ENCODE measurements at places on chromosomes 2 and 18. TPM values are rescaled to one million over a fixed set of nuclear protein-coding genes. Genes with fewer than 3 reads are reported as not detected.

HIBCH gene
- 53.9 TPM for total RNA-seq

NYAP2 gene
- 0.14 TPM for total RNA-seq

LAMA1 gene
- 2.3 TPM for total RNA-seq

WNT10A gene
- total RNA-seq = not detected

G6PC2 gene
- total RNA-seq = not detected

KLHL29 gene
- 4.8 TPM for total RNA-seq

DPYSL5 gene
- total RNA-seq = 1.8 TPM

C2orf66 gene
- total RNA-seq = not detected

MLPH gene
- 3.2 TPM for total RNA-seq

HOXD3 gene
- total RNA-seq = 61.2 TPM

DNA sequence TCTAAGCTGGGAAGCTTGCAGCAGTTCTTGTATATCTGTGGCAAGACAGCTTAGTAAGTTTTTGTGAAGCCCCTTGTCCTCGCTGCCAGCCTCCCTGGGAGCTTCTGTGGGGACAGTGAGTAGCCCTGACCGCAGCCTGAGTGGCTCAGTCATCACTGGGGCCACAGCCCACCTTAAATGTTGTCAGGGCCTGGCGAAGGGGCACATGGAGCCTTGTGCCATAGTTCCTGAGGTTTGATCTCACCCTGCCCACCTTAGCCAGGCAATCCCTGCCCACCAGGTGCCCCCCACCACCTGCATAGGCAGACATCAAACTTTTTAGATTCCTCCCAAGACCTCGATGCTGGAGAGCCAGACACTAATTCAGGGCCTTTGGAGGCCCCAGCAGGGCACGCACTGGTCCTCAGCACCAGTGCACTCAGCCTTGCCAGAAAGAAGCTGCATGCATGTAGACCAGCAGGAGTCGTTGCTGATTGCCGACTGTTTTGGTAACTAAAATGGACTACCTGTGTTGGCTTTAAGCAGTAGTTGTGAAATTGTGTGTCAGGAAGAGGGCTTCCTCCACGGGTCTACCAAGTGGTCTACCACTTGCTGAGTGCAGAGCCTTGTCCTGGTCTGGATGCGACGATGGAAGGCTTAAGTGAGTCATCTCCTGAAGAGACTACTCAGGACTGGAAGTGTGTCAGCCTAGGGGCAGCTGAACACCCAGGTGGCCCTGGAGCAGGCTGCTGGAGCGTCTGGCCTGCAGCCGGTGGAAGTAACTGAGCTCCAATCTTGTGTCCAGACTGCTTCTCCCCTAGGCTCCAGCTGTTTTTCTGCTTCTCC, 233.1 kb downstream of the SEPTIN10 start:
- H3K27me3 ChIP-seq = no peaks in the 10 kb centered on the region
- peak; percentile 6 for DNase-seq
- H3K4me3 ChIP-seq = no peak overlapping the region
- no peaks in the 10 kb centered on the region for H3K4me1 ChIP-seq
- no peak overlapping the region for H3K27ac ChIP-seq
- no peaks in the 10 kb centered on the region for H3K36me3 ChIP-seq

GRCh38 chr18:11818486-11819203, 32.6 kb upstream of the CHMP1B start:
- no peak for DNase-seq
- no peaks in the 10 kb centered on the region for H3K27me3 ChIP-seq
- H3K36me3 ChIP-seq = no peaks in the 10 kb centered on the region
- no peak overlapping the region for H3K4me3 ChIP-seq
- no peaks in the 10 kb centered on the region for H3K4me1 ChIP-seq

GRCh38 chr2:38386377-38386776, 9.3 kb upstream of the ATL2 start:
- H3K36me3 ChIP-seq = no peaks in the 10 kb centered on the region
- H3K4me3 ChIP-seq = no peak overlapping the region
- no peaks in the 10 kb centered on the region for H3K4me1 ChIP-seq

DNA sequence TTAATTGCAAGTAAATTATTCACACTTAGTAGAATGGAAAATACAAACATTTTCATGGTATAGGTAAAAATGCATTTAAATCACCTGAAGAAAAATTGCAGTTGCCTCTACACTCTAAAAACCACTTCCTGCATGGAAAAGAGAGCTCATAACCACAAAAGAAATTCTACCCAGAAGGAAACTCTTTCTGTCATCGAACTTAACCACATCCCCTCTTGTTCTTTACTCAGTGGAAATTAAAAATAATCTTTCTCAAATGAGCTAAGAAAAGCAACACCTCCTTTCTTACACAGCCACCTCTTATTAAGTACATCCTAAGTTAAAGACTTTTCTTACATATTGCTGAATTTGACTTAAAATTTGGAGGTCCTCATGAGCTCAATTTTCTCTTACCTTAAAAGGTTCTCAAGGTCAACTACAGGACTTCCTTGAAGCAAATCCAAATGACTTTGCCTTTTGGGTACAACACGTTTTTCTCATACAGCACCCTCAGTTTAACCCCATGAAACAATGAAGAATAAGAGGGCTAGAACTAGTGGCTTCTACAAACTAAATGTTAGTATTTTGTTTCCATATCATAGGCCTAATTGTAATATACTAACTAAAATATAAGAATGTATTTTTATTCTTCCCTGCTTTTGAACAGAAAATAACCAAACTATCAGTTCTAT, 109.1 kb upstream of the CRIM1 start:
- H3K27me3 ChIP-seq = no peaks in the 10 kb centered on the region
- no peaks in the 10 kb centered on the region for H3K36me3 ChIP-seq
- H3K4me3 ChIP-seq = no peak overlapping the region
- no peak overlapping the region for H3K27ac ChIP-seq
- no peak for DNase-seq

DNA sequence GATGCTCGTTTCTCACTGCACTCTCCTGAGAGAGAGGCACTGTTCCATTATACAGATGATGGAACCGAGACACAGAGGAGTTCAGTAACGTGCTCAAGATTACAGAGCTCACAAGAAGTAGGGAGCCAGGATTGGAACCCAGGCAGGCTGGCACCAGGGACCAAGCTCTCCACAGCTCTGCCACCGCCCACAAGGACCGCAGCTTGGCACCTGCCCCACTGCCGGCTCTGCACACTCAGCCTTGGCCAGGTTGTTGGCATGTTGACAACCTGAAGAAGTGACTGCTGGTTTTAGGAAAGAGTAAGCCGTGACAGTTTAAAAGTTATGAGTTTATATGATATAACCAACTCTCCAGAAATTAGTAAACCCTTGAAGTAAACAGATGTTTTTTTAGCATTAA, 48.0 kb upstream of the ITM2C start:
- H3K4me3 ChIP-seq = no peak overlapping the region
- no peaks in the 10 kb centered on the region for H3K27me3 ChIP-seq
- no peak for DNase-seq
- no peaks in the 10 kb centered on the region for H3K4me1 ChIP-seq

DNA sequence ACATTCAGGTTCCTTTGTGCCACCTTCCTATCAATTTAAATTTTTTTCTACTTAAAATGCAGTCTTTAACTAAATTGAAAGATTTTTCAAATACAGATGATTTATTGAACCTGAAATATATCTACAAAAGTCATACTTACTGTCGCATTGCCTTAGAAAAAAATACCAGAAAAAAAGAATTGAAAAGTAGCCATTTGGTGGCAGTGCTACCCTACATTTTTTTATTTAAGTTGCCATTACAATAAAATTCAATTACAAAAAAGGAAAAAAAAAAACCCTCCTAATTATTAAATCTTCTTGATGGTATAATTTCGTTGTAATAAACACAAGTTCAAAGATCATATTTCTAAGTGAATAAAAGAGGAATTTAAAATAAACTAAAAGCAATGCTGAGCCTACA, 43.4 kb downstream of the DSC3 start:
- no peak for DNase-seq
- H3K4me3 ChIP-seq = no peak overlapping the region
- H3K27ac ChIP-seq = no peak overlapping the region

GRCh38 chr2:28062867-28063266, 172.3 kb downstream of the BABAM2 start:
- H3K4me1 ChIP-seq = no peaks in the 10 kb centered on the region
- no peaks in the 10 kb centered on the region for H3K27me3 ChIP-seq
- no peak for DNase-seq
- H3K27ac ChIP-seq = no peak overlapping the region
- H3K4me3 ChIP-seq = no peak overlapping the region

GRCh38 chr2:186887107-186888090, 38.4 kb upstream of the ZSWIM2 start:
- H3K4me3 ChIP-seq = no peak overlapping the region
- DNase-seq = peak; percentile 74
- H3K4me1 ChIP-seq = no peaks in the 10 kb centered on the region
- H3K36me3 ChIP-seq = no peaks in the 10 kb centered on the region
- no peaks in the 10 kb centered on the region for H3K27me3 ChIP-seq

DNA sequence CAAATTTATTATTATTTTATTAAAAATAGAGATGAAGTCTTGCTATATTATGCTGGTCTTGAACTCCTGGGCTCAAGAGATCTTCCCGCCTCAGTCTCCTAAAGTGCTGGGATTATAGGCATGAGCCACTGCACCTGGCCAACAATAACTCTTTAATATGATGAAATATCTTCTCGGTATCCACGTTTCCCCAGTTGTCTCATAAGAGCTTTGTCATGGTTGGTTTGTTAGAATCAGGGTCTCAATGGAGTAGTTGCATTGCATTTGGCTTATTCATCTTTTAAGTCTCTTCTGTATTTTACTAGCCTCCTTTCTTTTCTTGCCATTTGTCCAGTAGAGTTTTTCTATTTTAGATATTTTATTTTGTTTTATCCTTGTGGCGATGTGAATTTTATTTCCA, 32.7 kb upstream of the DLX2 start:
- no peak overlapping the region for H3K4me3 ChIP-seq
- no peaks in the 10 kb centered on the region for H3K27me3 ChIP-seq
- H3K4me1 ChIP-seq = no peaks in the 10 kb centered on the region
- no peak overlapping the region for H3K27ac ChIP-seq

DNA sequence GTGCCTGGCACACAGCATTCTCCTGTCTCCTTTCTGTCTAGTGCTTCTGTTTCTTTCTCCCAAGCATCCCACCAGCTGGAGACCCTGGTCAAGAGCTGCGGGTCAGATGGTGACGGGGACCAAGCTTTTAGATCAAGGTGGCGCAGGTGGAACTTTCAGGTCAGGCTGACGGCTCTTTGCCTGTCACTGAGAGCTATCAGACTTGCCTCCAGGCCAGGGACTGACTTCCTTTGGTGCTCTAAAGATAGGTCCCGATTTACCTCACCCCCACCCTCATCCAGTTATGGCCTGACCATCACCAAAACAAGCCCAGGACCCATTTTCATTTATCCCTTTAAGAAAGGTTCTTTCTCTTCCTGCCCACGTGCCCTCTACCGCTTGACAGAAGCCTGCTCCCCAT, 1.2 kb upstream of the EMILIN1 start:
- H3K36me3 ChIP-seq = no peaks in the 10 kb centered on the region
- no peaks in the 10 kb centered on the region for H3K27me3 ChIP-seq
- DNase-seq = no peak
- H3K27ac ChIP-seq = peak overlapping the region; percentile 92
- H3K4me3 ChIP-seq = no peak overlapping the region

DNA sequence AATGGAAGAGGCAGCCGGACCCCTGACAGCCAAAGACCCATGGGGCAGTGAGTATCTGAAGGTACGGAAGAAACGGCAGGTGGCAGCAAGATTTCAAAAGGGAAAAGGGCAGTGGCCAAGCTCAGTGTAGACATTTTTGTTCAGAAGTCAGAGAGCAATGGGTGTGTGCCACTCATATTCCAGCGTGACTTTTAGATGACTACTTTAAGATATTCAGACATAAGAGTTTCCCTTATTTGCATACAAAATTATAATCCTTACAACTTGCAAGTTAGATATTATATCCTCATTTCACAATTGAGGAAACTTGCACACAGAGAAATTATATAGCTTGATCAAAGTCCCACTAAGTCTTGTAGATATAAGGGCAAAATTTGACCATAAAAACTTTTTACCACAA, 60.7 kb upstream of the CYTIP start:
- no peak overlapping the region for H3K27ac ChIP-seq
- H3K4me1 ChIP-seq = no peaks in the 10 kb centered on the region
- no peaks in the 10 kb centered on the region for H3K27me3 ChIP-seq

- DNase-seq = no peak
- no peak overlapping the region for H3K4me3 ChIP-seq
- H3K27ac ChIP-seq = no peak overlapping the region
- H3K4me1 ChIP-seq = no peaks in the 10 kb centered on the region
These were observed 414.7 kb downstream of the LPIN1 start for GRCh38 chr2:12161085-12161484.

DNA sequence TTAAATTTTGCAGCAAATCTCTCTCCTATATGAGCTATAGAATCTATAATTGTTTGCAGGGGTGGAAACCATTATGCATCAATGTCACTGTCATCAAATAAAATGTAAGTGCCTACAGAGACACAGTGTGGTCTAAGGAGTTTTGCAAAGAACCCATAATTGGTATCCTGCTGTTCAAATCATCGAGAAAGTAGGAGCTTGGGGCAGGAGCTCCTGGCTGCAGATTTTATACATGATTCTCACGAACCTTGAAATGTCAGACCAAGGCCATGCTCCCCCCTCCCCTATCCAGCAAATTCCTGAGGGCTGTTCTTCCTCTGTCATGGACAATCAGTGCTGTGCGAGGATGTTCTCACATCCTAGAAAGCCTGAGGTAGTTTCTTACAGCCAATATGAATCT, 119.5 kb upstream of the CYRIA start:
- no peaks in the 10 kb centered on the region for H3K36me3 ChIP-seq
- H3K27ac ChIP-seq = no peak overlapping the region
- no peaks in the 10 kb centered on the region for H3K27me3 ChIP-seq
- DNase-seq = no peak
- H3K4me3 ChIP-seq = no peak overlapping the region

- no peaks in the 10 kb centered on the region for H3K4me1 ChIP-seq
- H3K36me3 ChIP-seq = no peaks in the 10 kb centered on the region
- no peak overlapping the region for H3K4me3 ChIP-seq
- no peak for DNase-seq
- H3K27ac ChIP-seq = no peak overlapping the region
These were observed 799.6 kb upstream of the CHAC2 start for GRCh38 chr2:52968043-52968442.

DNA sequence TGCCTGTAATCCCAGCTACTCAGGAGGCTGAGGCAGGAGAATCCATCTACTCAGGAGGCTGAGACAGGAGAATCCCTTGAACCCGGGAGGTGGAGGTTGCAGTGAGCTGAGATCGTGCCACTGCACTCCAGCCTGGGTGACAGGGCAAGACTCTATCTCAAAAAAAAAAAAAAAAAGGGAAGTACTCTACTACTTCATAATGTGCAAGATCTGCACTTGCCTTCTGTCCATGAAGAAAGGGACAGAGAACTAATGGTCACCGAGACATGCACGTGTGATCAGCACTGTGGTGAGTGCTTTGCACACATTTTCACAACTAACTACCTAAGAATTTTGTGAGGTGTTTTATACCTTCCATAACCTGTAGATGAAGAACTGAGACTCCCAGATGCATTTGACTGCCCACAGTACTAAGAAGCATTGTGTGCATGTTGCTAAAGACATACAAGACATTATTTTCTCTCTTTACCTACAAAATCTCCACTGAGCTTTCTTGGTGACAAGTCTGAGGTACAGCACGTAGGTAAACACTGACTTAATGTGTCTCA, 784.8 kb upstream of the ID2 start:
- no peak overlapping the region for H3K27ac ChIP-seq
- DNase-seq = no peak
- H3K27me3 ChIP-seq = no peaks in the 10 kb centered on the region
- H3K4me1 ChIP-seq = no peaks in the 10 kb centered on the region
- H3K4me3 ChIP-seq = no peak overlapping the region
- H3K36me3 ChIP-seq = no peaks in the 10 kb centered on the region
